ENCODE measurements at places on chromosomes 13 and 19.

GRCh38 chr19:35136977-35137702 lies 1.5 kb upstream of the FXYD1 start:
- peak; percentile 49 for DNase-seq

- DNase-seq, result no peak
Measured at GRCh38 chr19:16112778-16113177, 1.1 kb downstream of the RAB8A start.

DNA sequence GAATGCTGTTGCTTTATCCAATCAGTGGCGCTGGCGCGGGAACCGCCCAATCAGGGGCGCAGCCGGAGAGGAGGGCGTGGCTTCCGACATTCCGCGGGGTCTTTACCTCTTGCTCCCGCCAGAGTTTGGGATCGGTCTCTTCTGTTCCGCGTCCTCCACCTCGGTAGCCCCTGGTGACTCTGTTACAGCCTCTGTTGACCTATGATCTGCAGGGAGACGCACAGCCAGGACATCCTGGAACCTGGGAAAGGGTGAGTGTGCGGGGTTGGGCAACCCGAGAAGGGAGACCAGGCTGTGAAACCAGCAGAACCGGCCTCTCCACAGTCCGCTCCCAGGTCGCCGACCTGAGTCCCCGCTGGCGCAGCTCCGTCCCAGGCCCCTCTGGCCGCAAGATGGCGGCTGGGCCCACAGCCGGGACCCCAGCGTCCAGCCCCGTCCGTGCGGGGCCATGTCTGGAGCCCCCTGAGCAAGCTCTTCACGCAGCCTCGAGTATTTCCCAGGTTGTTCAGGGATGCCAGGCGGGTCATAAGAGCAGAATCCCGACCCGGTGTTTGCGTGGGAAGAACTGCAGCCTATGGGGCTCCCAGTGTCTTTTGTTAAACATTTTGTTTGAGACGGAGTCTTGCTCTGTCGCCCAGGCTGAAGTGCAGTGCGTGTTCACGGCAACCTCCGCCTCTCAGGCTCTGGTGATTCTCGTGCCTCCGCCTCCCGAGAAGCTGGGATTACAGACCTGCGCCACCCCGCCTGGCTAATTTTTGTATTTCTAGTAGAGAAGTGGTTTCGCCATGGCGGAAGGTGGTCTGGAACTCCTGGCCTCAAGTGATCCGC lies 4.4 kb upstream of the ZNF681 start:
- peak; percentile 95 for DNase-seq

GRCh38 chr13:100362781-100363180 lies 225.8 kb downstream of the GGACT start:
- DNase-seq, result no peak

DNA sequence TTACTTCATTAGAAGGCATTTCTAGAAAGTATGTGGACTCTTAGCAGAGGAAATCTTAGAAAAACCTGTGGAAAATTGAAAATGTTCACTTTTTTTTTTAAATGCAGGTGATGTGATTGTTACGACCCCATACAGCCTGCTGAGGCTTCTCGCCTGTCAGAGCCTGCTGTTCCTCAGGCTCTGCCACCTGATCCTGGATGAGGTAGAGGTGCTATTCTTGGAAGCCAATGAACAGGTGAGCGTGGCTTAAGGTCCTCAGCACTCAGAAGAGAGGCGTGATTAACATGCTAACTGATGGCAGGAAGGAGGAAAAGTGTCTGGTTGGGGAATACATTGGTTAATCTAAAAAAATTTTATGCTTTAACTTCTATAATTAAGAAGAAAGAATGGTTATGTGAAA lies 71.4 kb downstream of the SLC7A9 start:
- DNase-seq, result no peak

DNA sequence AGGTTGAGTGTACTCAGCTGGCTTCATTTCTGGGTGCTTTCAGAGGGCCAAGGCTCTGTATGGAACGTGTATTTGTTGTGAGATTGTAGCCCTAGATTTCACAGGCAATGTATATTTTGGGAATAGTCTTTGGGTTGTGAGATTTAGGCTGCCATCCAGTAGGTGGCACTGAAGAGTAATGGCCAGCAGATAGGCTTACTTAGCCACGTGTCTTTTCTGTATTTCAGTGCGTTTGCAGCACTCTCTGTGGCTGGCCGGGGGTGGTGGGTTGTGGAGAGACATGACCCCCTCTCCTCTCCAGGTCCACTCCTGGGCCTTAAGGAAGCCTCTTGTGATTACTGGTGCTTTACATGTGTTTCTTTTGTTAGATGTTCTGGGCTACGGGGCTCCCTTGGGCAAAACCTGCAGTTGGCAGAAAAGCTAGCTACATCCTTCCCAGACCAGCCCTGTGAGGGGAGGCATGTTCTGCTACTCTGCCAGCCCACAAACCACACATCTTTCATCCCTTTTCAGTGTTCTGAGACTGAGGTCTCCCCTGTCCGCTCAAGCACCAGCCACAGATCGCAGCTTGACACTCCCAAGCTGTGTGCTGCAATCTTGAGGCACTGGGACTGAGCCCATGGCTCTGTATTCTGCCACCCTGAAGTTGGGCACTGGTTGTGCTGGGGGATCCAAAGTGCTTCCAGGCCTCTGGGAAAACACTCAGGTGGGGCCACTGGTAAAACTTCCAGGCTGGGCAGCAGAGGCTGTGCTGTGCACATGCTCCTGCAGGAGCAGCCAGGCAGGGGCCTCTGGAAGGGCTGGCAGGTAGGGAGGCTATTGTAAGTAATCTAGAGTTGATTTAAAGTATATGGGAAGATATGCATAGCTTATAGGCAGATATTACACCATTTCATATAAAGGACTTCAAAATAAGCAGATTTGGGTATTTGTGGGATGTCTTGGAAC lies 1096.8 kb upstream of the PCDH20 start:
- DNase-seq, result no peak

- DNase-seq, result peak; percentile 50
Measured at GRCh38 chr19:53982611-53983010, 8.8 kb upstream of the CACNG6 start.

GRCh38 chr13:30192320-30193093 lies 114.8 kb downstream of the KATNAL1 start:
- no peak for DNase-seq

DNA sequence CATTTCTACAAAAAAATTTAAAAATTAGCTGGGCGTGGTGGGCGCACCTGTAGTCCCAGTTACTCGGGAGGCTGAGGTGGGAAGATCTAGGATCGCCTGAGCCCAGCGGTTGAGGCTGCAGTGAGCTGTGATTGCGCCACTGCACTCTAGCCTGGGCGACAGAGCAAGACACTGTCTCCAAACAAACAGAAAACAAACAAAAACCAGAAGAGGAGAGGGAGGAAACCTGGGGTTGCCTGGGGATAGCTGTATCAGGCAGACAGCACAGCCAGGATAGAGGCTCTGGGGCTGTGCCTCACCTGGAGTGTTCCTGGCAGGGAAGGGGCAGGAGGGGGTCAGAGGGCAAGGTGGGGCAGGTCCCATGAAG lies 2.6 kb upstream of the POLR2E start:
- no peak for DNase-seq

- DNase-seq, result no peak
Measured at GRCh38 chr13:110125613-110126272, 181.2 kb downstream of the COL4A1 start.

- peak; percentile 78 for DNase-seq
Measured at GRCh38 chr19:12092065-12092867, 27.7 kb downstream of the ZNF844 start.

DNA sequence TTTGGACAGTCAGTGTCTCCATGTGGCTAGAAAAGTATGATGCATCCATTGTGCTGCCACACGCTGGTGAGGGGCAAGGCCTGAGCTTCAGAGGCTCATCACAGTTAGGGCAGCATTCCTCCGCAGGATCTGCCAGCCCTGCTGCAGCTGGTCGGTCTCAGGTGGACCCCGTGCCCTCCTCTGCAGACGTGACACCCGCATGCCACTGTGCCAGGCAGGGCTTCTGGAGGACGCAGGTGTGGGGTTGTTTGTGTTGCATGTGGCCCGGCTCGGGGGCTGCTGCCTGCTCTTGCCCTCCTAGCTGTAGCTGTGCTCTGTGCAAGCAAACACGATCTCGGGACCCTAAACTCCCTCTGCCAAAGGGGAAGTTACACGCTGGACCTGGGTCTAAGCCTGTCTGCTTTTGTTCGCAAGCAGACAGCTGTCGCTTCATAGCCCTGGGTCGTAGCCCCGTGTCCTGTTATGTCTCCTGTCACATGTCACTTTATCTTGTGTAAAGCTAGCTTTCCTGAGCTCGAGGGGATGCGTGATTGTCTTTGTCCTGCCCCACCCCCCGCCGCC lies 45.3 kb downstream of the SLC7A9 start:
- DNase-seq, result no peak

- peak; percentile 14 for DNase-seq
Measured at GRCh38 chr19:30070968-30071632, 129.1 kb downstream of the URI1 start.

- DNase-seq, result no peak
Measured at GRCh38 chr13:86608701-86609100, 809.5 kb upstream of the SLITRK6 start.

- DNase-seq, result no peak
Measured at GRCh38 chr13:113959198-113959597, 14.7 kb downstream of the C13orf46 start.

DNA sequence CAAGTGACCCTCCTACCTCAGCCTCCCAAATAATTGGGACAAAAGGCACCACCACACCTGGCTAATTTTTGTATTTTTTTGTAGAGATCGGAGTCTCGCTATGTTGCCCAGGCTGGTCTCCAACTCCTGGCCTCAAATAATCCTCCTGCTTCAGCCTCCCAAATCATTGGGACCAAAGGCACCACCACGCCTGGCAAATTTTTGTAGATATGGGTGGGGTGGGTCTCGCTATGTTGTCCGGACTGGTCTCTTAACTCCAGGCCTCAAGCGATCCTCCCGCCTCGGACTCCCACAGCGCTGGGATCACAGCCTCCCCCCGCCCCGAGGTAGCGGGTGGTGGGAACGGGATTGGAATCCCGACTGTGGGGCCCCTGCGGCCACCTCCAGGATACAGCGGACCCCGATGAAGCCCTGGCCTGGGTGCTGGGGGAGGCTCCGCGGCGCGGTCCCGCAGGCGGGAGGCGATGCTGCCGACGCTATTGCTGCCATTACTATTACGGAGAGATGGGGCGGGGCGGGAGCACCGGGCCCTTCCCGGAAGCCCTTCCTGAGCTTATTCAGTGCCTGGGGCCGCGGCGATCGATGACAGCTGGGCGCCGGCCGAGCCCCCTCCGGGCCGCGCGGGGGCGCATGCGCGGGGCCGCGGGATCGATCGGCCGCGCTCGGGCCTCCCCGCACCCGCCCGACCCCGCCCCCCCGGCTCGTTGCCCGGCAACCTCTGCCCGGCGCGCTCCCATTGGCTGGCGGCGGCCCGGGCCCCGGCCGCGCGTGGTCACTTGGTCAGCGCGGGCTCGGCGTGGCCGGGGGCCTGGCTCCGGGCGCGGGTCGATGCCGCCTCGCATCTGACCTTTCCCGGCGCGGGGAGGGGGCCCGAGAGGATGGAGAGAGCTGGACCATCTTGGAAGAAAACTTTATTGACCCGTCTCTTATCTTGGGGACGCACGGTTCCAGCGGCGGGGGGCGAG lies 27.9 kb upstream of the ONECUT3 start:
- DNase-seq, result peak; percentile 23

- no peak for DNase-seq
Measured at GRCh38 chr13:56166864-56167263, 973.9 kb upstream of the PRR20A start.

DNA sequence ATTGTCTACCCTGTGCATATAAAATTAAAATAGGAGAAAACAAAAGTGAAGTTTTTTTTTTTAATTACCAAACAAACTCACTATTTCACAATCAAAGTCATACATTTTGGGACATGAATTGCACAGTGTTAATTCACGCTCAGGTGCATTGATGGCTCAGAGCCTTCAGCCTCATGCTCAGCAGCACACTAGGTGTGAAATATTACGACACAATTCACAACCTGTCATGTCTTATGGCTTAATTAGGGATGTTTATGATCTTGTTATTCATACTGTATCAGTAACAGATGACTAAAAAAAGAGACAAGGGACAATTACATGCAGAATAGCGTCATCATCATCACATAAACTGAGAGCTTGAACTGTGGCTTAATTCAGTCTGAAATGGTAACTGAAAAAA lies 2005.5 kb upstream of the PCDH20 start:
- DNase-seq, result no peak
